ENCODE measurements at places on chromosomes 2 and 18.

GRCh38 chr2:127735044-127735443 lies 33.7 kb downstream of the SFT2D3 start:
- DNase-seq = no peak

DNA sequence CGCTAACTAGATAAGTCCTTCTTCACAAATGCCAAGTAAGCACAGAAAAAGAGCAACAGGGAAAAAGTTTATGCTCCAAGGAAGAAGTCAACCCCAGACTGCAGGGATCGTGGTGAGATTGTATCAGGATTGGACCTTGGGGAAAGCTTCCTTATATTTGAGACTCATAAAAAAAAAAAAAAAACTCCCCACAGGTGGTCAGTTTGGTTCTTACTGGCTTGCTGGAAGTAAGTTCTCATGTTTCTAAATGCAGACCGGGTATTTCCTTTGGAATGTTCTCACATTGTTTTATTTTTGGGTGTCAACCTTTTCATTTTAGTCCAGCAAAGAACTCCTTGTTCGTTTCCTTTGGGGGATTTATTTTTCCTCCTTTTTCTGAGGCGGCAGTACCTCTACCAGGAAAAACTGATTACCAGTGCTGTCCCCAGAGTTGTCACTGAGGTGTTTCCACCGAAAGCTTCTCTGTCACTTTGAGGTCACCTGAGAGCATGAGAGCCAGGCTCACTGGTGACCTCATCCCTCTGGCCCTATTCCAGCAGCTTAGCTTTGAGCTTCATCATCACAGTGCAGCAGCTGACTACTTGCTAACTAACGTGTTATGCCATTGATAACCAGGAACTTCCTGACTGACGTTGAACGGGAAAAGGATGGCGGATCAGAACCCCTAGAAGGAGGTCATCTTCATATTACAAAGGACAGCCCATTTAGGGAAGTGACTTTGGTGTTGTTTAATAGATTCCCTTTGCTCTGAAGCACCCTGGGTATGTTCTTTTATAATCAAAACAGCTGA lies 16.8 kb upstream of the ATP8B1 start:
- no peak for DNase-seq

DNA sequence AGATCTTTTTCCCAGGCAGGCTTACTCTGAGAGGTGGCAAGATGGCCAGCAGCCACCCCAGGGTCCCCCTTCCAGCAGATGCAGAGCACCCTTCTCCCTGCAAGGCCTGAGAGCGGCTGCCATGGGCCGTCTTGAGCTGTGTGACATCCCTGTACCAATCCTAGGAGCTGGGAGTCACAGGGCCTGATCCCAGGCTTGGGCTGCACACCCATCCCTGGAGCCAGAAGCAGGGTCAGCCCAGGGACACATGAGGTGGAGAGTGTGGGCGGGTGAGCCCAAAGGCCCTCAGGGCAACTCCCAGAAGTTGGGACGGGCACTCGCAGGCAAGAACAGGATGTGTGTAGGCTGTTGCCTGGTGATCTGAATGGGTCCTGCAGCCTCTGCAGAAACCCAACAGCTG lies 40.5 kb downstream of the CROCC2 start:
- DNase-seq = no peak

DNA sequence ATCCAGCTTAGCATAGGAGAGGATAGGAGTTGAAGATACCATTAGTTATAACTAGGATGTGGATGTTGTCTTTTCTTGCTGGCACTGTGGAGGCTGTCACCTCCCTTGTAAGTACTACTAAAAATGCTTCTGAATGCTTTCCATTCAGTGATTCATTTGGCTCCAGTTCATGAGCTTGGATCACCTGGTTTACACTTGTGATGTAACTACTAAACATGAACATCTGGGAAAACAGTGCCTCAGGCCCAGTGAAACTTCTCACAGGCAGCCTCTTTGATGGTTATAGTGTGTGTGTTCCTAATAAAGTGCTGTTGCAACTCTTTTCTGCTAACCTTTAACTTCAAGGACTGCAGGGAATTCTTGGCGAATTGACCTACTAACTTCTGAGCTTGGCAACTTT lies 13.0 kb upstream of the SLC9A2 start:
- DNase-seq = no peak

DNA sequence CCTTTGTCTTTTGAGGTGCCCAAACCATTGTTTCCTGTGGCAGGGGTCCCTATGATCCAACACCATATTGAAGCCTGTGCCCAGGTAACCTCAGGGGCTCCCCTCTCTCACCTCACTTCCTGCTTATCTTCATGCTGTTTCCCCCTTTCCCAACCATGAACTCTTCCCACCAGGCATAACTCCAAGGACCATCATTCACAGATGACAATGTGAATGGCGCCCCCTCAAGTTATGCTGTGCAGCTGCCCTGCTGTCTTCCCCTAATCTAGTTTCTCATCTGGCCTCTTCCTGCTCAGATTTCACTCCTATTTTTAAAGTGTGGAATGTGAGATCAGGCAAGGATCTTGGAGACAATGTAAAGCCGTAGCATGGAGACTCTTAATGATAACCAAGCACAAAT lies 1.4 kb downstream of the GMPPA start:
- no peak for DNase-seq

GRCh38 chr2:28437918-28438317 lies 45.3 kb downstream of the FOSL2 start:
- DNase-seq = no peak

DNA sequence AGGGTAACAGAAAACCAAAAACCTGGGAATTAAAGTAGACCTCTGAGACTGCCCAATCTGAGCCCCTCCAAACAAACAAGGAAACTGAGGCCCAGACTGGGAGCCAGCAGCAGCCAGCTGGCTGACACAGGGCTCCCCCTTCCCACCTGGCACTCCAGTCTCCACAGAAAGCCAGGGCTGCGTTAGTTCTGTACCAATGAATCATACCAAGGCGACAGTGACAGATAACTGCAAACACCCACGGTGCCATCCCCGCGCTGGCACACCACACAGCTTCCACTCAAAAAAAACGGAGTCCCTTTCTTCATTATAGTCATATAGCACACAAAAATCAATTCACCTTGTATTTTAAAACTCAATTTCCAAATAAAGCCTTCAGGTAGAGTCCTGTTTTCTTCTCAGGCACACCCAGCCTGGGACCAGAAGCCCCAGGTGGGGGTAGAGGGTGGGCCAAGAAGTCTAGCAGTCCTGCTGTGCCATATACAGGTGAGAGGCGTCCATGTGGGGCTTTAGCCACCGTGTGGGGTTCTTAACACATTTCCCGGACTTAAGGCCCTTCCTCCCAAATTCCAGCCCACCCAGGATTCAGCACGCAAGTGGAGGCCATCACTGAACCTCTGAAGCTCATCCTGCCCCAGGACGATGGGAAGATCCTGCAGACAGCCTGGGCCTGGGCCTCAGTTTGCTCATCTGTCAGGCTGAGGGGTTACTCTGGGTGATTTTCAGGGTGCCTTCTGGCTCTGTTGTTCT lies 1.2 kb downstream of the PER2 start:
- DNase-seq = no peak

- DNase-seq = no peak
These were observed 141.6 kb downstream of the TWIST2 start for GRCh38 chr2:238989484-238989883.

GRCh38 chr2:154439156-154439555 lies 259.3 kb upstream of the KCNJ3 start:
- no peak for DNase-seq

DNA sequence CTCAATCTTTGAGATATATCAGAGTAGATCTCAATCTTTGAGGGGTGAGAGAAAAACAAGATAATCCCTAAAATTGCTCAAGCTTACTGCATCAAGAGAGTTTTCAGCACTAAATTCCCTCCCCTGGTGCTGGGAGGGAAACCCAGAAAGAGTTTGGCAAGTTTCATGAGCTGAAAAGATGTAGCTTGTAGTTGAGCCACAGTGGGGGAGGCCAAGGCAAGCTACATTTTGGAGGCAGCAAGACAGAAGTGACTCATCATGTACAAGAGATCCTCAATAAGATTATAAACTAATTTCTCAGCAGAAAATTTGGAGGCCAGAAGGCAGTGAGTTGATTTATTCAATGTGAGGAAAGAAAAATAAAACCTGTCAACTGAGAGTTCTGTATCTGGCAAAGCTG lies 308.2 kb downstream of the PIEZO2 start:
- DNase-seq = no peak

DNA sequence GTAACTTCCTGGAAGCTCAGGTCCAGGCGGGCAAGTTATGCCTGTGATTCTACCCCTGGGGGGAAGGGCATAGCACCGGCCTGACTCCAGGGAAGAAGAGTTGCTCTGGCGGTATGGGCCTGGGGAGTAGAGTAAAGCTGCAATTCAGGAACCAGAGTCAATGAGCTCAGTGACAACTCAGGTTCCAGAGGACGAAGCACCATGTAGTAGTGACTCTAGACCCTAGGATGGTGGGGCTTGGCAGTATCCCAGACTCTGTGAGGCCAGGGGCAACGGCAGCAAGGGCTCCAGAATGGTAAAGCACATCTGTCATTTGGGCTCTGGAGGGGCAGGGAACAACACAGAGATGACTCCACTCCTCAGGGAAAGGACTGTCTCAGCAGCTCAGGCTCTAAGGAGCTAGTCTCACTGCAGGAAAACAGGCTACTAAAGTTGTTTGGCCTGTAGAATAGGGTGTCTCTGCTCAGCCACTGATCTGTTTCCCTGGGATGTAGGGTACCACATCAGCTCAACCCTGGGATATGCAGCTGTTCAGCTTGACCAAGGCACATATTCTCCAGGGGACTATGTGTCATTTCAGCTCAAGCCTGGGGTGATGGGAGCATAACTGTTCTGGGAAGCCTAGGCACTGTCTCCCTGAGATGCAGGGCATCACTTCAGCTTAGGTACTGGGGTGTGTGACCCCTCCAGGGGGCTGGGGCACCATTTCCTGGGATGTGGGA lies 36.2 kb upstream of the RHOB start:
- no peak for DNase-seq

DNA sequence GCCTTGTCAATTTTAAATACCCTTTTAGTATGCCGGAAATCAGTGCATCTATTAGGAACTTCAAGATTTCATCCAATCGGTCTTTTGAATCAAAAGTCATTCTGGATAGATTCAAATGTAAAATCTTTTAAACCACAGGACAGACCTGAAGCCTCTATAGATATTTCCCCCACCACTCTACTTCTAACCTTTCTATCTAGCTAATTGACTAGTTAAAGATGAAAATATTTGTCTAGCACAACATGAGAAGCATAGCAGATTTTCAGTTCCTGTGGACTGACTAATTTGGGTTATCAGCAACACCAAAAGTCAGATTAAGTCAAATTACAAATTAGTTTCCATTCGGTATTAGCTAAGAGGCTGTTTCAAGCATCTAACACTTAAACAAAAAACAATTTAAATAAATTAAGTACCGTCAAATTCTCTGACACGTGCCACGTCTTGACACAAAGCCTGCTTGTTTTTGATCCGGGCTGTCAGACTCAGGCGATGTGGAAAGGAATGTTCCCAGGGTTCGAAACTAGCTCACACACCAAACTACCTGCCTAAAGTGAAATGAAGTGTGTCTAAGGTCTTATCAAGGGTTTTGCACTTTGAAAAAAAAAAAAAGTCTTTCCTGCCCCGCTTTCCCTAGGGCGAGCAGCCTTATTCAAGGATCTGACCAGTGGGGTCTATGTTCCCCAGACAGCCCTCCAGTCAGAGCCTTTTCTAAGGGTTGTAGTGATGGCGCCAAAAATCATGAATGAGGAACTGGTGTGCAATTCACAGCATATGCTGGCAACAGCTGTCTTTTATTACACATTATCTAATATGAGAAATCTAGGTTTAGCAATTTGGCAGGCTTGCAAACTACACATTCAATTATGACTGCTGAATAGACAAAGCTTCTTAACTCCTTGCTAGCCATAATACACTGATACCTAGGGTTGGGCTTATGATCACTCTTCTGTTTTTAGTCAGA lies 4.7 kb downstream of the CYTIP start:
- no peak for DNase-seq

- DNase-seq = no peak
These were observed 68.0 kb downstream of the DAW1 start for GRCh38 chr2:227939271-227940027.

- DNase-seq = no peak
These were observed 106.2 kb downstream of the TSHZ1 start for GRCh38 chr18:75316826-75317225.

- DNase-seq = no peak
These were observed 43.7 kb downstream of the CDC42EP3 start for GRCh38 chr2:37627710-37628109.

GRCh38 chr2:189024901-189025618 lies 50.9 kb downstream of the COL3A1 start:
- DNase-seq = no peak

GRCh38 chr18:30175061-30175574 lies 867.4 kb downstream of the DSC3 start:
- DNase-seq = no peak

GRCh38 chr2:221097568-221097915 lies 474.6 kb downstream of the EPHA4 start:
- DNase-seq = no peak

- no peak for DNase-seq
These were observed 88.7 kb downstream of the ADAM23 start for GRCh38 chr2:206531996-206532543.

DNA sequence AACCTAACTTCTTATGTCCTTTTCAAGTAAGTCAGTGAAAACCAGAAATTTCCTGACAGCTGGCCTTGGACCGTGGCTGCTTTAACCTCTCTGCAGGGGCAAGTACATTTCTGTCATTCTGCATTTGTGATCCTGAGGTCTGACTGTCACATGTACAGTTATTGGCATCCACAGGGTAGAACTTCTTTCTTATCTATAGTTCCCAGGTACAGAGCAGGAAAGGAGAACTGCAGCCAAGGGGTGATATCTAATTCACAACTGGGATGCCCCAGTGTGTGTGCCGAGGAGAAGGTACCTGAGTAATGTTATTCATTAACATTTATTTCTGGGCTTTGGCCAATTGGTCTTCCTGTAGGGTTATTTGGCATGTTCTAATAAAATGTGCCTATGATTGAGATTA lies 468.9 kb downstream of the PARD3B start:
- no peak for DNase-seq

- no peak for DNase-seq
These were observed 334.1 kb upstream of the RAB6C start for GRCh38 chr2:129645335-129645734.

GRCh38 chr18:3540805-3541548 lies 91.0 kb downstream of the TGIF1 start:
- no peak for DNase-seq

DNA sequence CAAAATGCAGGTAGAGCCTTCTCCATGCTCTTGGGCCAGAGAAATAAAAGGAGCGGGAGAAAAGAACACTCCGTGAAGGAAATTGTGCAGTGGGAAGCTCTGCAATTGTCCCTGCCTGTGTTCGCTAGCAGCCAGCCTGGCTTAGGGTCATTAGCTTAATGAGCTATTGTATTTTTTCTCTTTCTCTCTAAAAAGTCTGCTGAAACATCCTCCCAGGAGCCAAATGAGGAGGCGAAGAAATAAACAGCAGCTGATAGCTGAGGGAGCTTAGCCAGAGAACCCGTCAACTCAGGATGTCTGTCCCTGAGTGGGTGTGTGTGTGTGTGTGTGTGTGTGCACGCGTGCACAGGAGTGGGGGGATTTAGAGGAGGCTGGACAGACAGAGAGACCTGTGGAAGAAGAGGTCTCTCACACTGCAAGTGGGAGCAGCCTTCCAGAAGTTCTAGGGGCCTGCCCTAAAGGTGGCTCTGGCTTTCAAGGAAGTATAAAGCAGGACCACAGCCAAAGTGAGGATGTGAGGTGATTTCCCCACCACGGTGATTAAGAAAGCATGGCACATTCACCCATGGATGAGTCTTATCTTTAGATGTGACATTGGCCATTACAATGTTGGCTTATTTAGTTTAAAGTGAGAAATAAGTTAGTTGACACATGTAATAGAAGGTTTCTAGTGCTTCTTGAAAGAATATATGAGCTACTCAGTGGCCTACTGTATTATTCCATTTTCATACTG lies 690.4 kb downstream of the RNF144A start:
- DNase-seq = no peak

- no peak for DNase-seq
These were observed 24.2 kb downstream of the KCNK3 start for GRCh38 chr2:26716769-26717168.

All from stimulated activated CD8-positive, alpha-beta memory T cell treated with anti-CD3 and anti-CD28 coated beads, Interleukin-15, amount 100 ng/mL, for 4 hours (primary cell).